ENCODE measurements at places on chromosomes 1 and 21.

DNA sequence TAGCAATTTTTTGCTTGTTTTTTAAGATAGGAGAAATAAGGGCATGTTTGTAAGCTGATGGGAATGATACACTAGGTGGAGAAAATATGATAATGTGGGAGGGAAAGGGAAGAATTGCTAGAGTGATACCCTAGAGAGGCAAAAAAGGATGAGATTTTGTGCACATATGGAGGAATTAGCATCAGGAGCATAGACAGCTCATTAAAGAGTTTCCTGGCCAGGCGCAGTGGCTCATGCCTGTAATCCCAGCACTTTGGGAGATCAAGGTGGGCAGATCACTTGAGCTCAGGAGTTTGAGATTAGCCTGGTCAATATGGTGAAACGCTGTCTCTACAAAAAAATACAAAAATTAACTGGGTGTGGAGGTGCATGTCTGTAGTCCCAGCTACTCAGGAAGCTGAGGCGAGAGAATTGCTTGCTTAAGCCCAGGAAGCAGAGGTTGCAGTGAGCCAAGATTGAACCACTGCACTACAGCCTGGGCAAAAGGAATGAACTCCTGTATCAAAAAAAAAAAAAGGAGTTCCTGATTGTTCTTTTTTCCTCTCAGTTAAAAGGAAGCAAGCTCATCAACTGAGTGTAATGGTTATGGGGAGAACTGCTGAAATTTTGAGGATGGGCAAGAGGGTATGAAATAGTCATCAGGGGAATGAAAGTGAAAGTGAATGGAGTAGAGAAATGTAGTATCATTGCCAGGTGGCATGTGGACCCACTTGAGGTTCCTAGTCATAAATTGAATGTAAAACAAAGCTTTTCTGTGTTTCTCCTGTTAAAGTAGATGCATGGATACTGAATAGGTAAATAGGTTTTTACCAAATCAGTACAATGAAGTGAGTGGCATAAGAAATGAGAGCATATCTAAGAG lies 35.5 kb downstream of the SH3GLB1 start:
- no peak for DNase-seq

DNA sequence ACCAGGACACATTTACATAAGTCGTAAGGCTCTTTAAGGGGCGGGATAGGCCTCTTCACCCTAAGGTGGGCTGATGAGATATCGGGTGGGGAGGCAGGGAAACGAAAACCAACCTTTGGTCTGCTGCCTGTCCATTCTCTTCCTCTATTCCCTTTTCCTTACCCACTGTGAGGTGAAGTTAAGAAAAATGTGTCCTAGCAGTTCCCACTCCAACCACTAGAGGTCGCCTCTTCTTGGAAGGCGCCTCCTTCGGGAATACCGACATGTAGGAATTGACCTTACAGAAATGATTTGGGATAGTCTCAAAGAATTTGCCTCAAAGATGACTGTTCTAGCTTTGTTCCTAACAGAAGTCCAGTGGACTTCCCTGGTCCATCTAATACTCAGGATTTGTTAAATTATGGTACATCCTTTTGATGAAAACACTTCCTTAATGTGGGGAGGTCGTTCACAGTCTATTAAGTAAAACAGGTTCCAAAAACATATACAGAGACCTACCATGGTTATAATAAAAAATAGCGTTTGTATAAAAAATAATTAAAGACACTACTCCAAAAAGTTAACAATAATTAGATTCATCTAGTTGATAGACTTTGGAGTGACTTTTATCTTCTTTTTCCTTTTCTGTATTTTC lies 14.1 kb downstream of the AZIN2 start:
- DNase-seq, result no peak

GRCh38 chr21:29144736-29145353 lies 14.4 kb downstream of the MAP3K7CL start:
- DNase-seq, result no peak

GRCh38 chr1:6785728-6786505 lies 663 bp downstream of the CAMTA1 start:
- DNase-seq, result no peak

DNA sequence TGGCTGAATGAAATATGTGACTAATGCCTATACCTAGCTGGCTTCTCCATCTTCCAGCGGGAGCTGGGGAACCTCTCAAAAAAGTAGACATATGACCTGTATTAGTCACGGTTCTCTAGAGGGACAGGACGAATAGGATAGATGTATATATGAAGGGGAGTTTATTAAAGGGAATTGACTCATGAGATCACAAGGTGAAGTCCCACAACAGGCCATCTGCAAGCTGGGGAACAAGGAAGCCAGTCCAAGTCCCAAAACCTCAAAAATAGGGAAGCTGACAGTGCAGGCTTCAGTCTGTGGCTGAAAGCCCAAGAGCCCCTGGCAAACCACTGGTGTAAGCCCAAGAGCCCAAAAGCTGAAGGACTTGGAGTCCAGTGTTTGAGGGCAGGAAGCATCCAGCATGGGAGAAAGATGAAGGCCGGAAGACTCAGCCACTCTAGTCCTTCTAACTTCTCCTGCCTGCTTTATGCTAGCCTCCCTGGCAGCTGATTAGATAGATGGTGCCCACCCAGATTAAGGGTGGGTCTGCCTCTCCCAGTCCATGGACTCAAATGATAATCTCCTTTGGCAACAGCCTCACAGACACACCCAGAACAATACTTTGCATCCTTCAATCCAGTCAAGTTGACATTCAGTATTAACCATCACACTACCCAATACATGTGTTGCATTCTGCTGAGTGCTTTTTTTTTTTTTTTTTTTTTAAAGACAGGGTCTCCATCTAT lies 19.6 kb downstream of the OLIG1 start:
- no peak for DNase-seq

- DNase-seq, result no peak
These were observed 34.7 kb downstream of the PTPRU start for GRCh38 chr1:29270929-29271521.

- no peak for DNase-seq
These were observed 34.5 kb downstream of the PARP1 start for GRCh38 chr1:226373376-226373775.

All from stimulated activated CD4-positive, alpha-beta T cell treated with anti-CD3 and anti-CD28 coated beads, Interleukin-1b, Interleukin-23, amount 100 ng/mL, for 1 hour (primary cell).